ENCODE measurements at places on chromosomes 12 and 14. TPM values are rescaled to one million over a fixed set of nuclear protein-coding genes. Genes with fewer than 3 reads are reported as not detected.

SLC5A8 gene
- not detected for total RNA-seq

PLBD2 gene
- 15.3 TPM for total RNA-seq

NR4A1 gene
- total RNA-seq = 126 TPM

TMEM233 gene
- not detected for total RNA-seq

Measured in mononuclear cell (primary cell).